ENCODE measurements at places on chromosomes 1 and 21.

DNA sequence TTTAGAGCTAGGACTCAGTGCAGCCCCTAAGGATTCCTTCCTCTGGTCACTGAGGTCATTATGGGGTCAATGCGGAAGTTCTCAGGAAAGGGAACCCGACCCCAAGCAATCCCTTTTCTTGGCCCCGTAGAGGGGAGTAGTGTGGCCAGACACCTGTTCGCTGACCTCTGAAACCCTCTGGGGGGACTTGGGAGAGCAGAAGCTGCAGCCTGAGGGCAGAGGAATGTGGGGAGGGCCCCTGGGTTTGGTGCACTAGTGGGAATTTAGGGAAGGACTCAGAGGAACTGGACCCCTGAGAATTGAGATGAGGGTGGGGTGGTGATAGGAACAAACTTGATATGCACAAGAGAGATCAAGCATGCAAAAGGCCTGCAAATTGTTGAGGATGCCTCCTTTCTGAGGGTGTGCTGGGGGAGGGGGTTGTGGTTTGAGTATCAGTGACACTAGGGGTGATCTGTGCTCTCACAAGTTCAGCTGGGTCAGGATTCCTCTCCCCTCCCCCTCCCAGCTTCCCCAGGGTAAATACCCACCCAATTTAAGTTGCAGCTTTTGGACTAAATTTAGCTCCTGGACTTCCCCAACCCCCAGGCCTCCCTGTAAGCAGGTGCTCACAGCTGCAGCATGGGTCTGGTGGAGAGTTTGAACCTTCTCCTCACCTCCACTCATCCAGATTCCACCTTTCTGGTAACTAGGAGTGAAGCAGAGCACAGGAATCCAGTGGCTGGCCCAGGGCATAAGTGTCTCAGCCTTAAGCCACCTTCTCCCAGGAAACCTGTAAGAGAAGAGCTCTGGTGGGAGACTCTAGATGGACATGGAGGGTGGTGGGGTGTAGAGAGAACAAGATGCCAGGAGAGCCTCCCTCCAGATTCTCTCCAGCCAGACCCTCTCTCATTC lies 13.5 kb downstream of the ADAMTSL4 start:
- DNase-seq = no peak

GRCh38 chr21:41726970-41727783 lies 39.7 kb downstream of the RIPK4 start:
- no peak for DNase-seq

- DNase-seq = no peak
Observed at GRCh38 chr1:232226197-232226712, 403.7 kb downstream of the SIPA1L2 start.

DNA sequence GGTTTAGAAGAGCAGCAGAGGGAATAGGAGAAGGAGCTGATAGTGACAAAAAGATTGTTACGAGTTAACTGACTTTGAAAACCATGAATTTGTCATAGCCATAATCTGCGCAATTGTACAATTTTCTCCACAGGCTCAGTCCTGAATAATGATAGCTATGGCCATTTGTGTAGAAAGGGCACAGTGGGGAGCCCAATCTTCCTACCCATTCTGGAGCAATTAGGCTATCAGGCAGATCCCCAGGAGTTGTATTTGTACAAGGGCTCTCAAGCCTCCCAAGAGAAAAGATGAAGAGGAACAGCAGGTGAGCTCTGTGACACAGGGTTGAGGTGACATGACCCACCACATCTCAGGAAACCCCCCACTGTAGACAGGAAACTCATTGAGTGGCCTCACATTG lies 42.1 kb upstream of the SAMD13 start:
- no peak for DNase-seq

- DNase-seq = no peak
Observed at GRCh38 chr1:113534130-113534817, 144.0 kb downstream of the MAGI3 start.

- no peak for DNase-seq
Observed at GRCh38 chr1:24094554-24094953, 17.4 kb downstream of the MYOM3 start.

DNA sequence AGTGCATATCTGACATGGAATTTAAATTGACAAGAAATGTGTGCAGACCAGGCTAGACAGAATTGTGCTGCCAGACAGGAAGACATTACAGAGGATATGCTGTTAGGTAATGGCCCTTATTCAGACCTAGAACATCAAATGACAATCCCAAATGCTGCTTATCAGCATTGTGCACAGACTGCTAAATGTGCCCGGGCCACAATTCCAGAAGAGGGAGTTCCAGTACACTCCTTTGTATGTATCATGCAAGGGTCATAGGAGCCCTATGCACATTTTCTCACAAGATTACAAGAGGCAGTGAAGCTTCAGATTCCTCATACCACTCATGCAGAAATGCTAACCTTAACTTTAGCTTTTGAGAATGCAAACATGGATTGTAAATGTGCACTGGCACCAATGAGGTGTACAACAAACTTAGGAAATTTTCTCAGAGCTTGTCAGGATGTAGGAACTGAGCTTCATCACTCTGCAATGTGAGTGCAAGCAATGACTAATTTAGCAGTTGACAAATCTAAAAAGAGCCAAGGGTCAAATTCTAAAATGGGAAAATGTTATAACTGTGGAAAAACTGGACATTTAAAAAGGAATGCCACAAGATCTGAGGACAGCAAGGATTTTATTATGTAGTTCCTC lies 273.5 kb downstream of the COL11A1 start:
- DNase-seq = no peak

DNA sequence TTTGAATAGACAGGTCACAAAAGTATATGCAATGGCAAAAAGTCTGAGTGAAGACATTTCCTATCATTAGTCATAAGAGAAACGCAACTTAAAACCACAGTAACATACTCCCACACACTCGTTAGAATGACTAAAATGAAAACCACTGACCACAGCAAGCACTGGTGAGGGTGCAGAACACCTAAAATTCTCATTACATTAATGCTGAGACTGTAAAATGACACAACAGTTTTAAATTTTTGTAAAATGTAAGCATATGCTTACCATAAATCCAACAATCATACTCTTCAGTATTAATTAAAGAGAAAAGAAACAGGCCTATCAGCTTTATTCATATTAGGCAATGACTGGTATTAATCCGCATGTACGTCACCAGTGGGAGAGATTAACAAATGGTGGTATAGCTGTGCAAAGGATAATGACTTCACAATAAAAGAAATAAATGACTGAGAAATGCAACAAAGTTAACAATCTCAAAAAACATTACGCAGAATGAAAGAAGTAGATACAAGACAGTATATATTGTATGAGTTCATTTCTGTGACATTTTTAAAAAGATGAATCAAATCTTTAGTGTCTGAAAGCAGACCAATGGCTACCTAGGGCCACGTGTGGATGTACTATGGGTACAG lies 253.5 kb downstream of the AKT3 start:
- DNase-seq = no peak

DNA sequence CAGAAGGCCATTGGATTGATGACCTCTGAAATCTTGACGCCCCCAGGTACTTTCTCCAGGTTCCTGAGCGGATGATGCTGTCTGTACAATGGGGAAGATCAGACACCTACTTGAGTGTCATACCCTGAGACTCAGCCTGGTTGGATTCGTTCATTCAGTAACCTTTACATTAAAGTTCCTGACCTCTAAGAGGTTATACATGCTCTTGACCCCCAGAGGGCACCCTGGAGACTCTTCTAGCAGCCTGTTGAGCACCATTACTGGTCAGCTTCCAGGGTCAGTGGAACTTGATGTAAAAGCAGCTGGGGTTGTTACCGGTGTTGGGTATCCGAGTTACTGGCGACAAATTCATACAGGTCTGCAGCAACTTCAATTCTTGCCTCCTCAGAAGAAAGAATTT lies 114.3 kb upstream of the ZNF678 start:
- no peak for DNase-seq

DNA sequence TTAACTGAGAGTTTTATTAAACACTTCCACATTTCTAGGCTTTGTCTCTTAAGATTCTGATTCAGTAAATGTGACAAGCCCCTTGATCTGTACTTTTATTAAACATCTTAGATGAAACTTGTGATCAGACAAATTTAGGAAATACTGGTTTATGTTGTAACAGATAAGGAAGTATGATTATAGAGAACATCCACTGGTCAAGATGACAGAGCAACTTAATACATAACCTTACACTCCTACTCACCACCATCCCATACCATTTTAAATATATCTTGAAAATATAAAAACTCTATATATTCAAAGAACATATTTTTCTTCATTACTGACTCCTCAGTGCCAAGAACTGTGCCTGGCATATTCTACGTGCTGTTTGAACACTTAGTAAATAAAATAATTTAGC lies 217.5 kb downstream of the LRRC40 start:
- DNase-seq = no peak

GRCh38 chr1:38940339-38941047 lies 1.1 kb downstream of the RHBDL2 start:
- DNase-seq = no peak

DNA sequence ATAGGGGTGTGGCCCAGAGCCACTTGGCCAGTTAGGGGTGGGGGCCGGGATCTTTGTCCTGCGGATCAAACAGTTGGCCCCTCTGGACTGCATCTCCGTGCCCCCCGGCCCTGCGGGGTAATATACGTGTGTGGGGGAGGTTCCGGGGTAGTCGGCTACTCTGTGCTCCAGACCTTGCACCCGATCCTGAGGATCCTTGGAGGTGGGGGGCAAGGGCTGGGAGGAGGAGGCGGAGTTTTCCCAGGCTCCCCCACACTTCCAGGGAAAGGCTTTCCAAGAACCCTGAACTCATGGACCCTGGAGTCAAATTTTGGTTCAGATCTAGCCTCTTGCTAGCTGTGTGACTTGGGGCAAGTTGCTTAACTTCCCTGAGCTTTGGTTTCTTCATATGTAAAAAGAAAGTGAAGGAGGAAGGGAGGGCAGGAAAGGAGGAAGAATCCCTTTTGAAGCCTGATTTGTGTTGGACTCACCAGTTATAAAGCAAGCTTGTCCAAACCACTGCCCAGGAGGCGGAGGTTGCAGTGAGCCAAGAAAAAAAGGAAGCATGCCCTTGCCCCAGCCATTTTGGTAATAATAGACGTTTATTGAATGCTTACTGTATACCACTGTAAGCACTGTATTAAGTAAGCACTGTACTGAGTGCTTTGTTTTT lies 686 bp downstream of the MIIP start:
- DNase-seq = no peak

Measured in right renal cortex interstitium (tissue), 3 donors.